ENCODE measurements at places on chromosomes 5 and 9.

DNA sequence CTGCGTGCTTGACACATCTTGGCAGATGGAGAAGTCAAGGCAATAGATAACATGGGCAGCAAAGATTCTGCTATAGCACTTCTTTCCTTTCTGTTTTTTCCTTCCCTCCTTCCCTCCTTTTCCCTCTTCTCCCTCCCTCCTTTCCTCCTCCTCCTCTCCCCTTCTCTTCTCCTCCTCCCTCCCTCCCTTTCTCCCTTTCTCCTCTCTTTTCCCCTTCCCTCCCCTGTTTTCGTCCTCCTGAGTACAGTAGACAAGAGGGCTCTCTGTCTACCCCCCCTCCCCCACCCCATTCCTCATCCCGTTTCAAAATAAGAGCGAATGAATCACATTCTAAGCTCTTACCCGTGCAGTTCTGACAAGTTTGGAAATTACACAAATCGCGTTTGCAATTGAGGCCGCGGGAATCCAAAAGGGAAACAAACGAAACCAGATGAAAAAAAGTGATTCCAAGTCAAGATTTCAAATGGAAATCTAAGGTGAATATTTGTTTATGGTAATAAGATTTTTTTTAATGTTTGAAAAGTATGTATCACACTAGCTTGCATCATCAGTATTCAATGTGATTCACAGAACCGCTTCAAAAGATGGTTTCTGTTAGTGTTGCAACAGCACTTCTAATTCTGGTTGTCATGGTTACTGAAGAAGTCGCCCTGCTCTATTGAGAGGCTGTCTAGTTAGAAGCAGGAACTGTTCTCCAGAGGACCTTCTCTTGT, 1.3 kb downstream of the NIM1K start:
- no peak for DNase-seq

DNA sequence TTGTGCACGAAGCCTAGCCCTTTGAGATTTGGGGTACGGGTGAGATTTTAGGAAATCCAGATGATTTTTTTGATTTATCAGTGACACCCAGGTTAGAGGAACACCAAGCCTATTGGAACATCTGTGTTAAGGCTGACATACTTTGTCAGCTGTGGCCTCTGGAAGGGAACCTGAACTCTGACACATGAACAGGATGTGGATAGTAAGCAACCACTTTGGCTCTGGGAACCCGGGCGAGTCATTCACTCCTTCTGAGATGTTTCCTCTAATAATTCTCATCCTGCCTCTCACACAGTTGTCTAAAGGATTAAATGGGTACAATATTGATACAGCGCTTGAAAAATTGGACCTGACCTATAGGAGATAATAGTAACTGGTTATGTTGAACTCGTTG, 67.8 kb downstream of the FGF1 start:
- DNase-seq: no peak

GRCh38 chr5:88544136-88544645, 275.5 kb upstream of the TMEM161B start:
- DNase-seq: no peak

DNA sequence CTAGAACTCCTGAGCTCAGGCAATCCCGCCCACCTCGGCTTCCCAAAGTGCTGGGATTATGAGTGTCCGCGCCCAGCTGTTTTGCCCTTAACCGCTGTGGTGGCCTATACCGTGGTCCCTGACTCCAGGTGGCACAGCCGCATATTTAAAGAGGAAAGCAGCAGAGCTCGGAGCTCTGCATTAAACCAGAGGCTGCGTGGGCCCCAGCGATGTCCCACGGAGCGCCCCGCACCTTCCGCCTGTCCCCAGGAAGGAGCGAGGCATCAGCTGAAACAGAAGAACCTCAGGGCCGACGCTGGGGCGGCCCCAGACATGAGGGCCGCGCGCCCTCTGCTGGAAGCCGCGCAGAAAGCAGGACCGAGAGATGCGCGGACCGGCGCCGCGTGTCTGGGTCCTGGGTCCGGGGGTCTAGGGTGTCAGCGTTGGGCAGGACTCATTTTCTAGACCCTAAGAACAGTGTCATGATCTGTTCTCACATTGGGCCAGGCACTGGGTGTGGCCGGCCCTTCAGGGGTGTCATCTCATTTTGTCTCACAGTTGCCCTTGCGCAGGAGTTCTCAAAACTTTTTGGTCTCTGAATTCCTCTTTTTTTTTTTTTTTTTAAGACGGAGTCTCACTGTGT, 37.7 kb downstream of the LAMC3 start:
- peak; percentile 15 for DNase-seq

DNA sequence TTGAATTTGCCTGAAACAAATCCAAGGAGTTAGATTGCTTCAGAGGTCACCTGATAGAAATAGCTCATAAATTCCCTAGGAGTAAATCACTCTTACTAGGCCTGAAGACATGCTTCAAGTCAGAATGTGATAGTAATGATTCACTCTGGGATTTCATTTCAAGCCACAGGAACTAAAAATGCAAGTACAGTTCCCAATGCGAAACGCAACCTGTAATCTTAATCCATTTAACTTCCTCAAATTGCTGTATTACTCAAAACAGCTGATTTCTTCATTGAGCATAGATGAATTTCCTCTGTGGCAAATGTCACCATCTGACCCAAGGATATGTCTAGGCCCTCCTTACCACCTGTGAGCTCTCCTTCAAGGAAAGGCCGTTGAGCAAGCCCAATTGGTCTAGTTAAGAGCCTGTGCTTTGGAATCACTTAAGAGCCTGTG, 32.1 kb upstream of the IL6ST start:
- peak; percentile 78 for DNase-seq

GRCh38 chr5:67211926-67212325, 15.3 kb upstream of the CD180 start:
- DNase-seq: no peak

- DNase-seq: no peak
These were observed 14.0 kb upstream of the PSMD5 start for GRCh38 chr9:120856700-120857099.

GRCh38 chr9:79809931-79810330, 238.2 kb downstream of the TLE4 start:
- no peak for DNase-seq

GRCh38 chr5:97010606-97011005, 74.7 kb downstream of the LNPEP start:
- DNase-seq: no peak

GRCh38 chr9:31445960-31446359, 938.5 kb upstream of the ACO1 start:
- DNase-seq: peak; percentile 25

- DNase-seq: no peak
These were observed 68.1 kb upstream of the SPOCK1 start for GRCh38 chr5:137567226-137567625.

GRCh38 chr5:169610606-169611005, 26.5 kb upstream of the DOCK2 start:
- DNase-seq: no peak

DNA sequence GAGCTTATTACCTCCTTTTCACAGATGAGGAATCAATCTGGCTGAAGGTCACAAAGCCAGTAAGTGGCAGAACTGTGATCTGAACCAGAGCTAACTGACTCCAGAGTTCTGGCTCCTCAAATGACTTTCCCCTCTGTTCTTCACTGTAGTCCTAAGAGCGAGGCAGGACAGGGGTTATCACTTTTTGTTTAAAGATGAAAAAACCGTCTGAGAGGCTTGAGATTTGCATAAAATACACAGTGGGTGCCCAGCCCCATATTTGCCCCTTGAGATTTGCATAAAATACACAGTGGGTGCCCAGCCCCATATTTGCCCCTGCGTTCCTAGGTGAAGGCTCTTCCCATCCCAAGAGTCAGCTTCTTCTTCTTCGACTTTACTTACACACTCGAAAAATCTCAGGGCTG, 667 bp downstream of the FBXO10 start:
- DNase-seq: no peak

GRCh38 chr5:2736872-2737271, 14.6 kb downstream of the IRX2 start:
- no peak for DNase-seq

DNA sequence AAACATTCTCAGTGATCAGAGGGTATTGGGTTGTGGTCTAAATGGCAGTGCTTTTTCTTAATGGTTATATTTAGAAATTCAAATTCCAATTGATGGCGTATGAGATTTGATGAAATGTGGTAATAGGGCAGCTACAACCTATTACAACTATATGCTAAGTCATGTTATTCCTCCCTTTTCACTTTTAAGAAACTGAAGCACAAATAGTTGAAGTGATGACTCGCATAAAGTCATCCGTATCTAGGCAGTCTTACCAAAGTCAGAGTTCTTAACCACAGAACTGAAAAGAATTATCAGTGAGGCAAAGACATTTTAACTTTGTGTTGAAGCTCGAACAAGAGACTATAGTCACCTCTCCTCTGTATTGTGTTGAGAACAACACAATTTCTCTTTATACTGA, 28.2 kb downstream of the C9orf152 start:
- no peak for DNase-seq

DNA sequence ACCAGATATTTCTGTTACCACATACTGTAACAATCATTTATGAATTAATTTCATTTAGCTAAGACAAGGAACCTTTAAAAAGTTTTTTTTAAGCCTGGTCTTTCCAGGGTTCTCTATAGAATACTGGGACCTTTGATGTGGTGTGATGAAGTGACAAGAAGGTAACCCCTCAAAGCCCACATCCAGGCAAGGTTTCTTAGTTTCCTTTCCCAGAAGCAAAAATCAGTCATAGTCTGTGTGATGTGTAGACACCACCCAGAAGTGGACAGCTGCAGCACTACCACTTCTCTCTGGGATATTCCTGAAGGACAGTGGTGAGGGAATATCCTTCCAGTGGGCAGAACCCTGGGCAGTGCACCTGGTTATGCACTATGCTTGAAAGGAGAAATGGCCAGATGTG, 115.6 kb downstream of the TTC39B start:
- DNase-seq: no peak
